ENCODE measurements at places on chromosomes 7 and 10.

GRCh38 chr10:94155722-94156271 is 162.1 kb downstream of the PLCE1 start:
- no peak for DNase-seq

DNA sequence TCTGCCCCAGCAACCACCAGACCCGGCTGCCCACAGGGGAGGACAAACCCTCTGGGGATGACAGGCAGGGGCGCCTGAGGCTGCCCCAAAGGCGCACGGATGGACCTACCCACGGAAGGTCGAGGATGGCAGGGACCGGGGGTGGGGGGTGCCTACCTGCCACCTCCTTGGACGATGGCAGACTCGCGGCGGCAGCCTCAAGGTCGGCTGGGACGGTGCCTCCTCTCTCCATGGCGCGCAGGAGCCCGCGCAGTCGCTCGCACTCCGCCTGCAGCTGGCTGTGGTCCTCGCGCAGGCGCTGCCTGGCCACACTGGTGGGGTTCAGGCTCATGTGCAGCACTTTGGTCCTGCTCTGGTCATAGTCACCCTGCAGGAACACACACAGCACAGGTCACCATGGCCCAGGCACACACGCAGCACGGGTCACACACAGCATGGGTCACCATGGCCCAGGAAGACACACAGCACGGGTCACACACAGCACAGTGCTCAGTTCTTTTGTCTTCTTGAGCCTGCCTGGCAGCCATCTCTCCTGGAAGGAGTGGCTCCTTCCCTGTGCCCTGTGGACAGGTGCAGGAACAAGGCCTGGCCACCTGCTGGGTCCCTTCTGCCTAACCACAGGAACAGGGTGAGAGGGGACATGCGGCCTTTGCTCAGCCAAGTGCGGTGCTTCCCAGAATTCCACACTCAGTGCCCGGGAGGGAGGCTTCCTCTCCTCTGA is 266.6 kb downstream of the ELFN1 start:
- no peak for DNase-seq

- no peak for DNase-seq
Measured at GRCh38 chr10:122521011-122521410, 39.5 kb upstream of the DMBT1 start.

- DNase-seq = no peak
Measured at GRCh38 chr10:37930423-37930822, 46.0 kb downstream of the ZNF25 start.

- no peak for DNase-seq
Measured at GRCh38 chr7:98956469-98956868, 78.1 kb downstream of the TRRAP start.

- no peak for DNase-seq
Measured at GRCh38 chr7:1931256-1931950, 261.3 kb downstream of the ELFN1 start.

- no peak for DNase-seq
Measured at GRCh38 chr10:72954596-72955554, at the start of gene PLA2G12B. TSS of gene PLA2G12B (minus strand) at chr10:72954806. CDS start at chr10:72954685, 121 bp downstream.

GRCh38 chr10:22476601-22477321 is 131.5 kb downstream of the SPAG6 start:
- DNase-seq = no peak

- no peak for DNase-seq
Measured at GRCh38 chr7:151768805-151769187, 108.1 kb downstream of the PRKAG2 start.

GRCh38 chr7:111265394-111265793 is 174.5 kb downstream of the LRRN3 start:
- no peak for DNase-seq

GRCh38 chr10:21293518-21294356 is 231.7 kb downstream of the SKIDA1 start:
- no peak for DNase-seq

- no peak for DNase-seq
Measured at GRCh38 chr10:13139150-13139549, 22.2 kb upstream of the MCM10 start.

GRCh38 chr10:20647756-20648155 is 249.4 kb downstream of the NEBL start:
- no peak for DNase-seq

- no peak for DNase-seq
Measured at GRCh38 chr7:118648002-118648401, 423.5 kb downstream of the ANKRD7 start.

DNA sequence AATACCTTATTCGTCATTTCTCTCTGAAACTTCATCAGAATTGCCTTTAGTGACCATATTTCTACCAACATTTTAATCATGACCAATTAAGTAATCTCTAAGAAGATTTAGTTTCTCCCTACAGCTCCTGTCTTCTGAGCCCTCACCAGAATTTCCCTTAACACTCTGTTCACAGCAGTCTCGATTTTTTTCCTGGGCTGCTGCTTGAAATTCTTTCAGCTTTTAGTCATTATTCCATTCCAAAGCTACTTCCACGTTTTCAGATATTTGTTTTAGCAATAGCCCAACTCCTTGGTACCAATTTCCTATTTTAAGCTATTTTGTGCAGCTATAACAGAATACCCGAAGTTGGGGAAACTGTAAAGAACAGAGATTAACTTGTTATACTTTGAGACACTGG is 192.4 kb upstream of the DKK1 start:
- DNase-seq = no peak

DNA sequence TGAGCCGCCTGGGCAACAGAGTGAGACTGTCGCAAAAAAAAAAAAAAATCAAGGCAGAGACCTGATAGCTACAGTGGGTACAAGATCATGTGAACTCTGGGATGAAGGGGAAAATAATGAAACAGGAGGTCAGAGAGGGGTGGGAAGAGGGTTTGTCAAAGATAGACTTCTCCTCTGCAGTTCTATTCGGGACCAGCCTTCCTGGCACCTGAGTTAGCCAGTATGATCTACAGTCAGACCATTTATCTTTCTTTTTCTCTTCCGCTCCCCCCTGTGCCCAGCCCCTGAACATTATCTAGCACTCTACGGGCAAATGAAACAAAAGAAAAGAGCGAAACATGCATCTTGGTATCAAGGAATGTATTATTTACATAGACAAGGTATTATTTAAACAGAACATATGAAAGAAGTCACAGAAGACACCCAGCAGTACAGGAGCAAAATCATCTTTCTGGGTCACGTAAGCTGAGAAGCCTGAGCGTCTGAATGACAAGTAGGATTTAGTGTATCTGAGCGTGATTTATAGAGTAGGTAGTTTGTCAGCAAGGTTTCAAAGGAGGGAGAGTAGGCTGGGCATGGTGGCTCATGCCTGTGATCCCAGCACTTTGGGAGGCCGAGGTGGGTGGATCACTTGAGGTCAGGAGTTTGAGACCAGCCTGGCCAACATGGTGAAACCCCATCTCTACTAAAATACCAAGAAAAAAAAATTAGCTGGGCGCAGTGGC is 109.0 kb downstream of the PRKCQ start:
- no peak for DNase-seq

GRCh38 chr7:818031-818699 is 14.1 kb upstream of the SUN1 start:
- no peak for DNase-seq

- no peak for DNase-seq
Measured at GRCh38 chr10:116708877-116709276, 33.5 kb downstream of the HSPA12A start.

- no peak for DNase-seq
Measured at GRCh38 chr7:126178865-126179264, 1073.9 kb downstream of the GRM8 start.

DNA sequence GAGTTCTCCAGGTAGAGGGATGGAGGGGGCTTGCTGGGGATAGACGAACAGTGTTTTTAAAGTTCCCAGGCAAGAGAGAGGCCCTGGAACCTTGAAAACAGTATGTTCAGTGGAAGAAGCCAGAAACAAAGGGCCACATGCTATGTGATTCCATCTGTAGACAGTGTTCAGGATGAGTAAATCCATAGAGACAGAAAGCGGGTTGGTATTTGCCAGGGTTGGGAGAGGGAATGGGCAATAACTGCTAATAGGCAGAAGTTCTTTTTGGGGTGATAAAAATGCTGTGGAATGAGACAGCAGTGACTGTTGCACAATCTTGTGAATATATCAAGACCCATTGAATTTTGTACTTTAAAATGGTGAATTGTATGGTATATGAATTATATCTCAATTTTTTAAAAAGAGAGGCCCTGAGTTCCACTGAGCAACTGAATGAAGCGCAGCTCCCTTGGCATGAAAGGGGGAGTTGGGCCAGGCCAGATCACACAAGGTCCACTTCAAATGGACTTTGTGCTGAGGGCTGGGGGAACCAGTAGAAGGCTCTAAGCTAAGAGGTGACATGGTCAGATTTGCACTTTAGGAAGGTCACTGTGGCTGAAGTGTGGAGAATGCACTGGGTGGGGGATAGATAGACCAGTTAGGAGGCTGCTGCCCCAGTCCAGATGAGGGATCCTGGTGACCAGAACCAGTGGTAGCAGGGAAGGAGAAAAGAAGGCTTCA is 34.0 kb downstream of the LEP start:
- DNase-seq = no peak

DNA sequence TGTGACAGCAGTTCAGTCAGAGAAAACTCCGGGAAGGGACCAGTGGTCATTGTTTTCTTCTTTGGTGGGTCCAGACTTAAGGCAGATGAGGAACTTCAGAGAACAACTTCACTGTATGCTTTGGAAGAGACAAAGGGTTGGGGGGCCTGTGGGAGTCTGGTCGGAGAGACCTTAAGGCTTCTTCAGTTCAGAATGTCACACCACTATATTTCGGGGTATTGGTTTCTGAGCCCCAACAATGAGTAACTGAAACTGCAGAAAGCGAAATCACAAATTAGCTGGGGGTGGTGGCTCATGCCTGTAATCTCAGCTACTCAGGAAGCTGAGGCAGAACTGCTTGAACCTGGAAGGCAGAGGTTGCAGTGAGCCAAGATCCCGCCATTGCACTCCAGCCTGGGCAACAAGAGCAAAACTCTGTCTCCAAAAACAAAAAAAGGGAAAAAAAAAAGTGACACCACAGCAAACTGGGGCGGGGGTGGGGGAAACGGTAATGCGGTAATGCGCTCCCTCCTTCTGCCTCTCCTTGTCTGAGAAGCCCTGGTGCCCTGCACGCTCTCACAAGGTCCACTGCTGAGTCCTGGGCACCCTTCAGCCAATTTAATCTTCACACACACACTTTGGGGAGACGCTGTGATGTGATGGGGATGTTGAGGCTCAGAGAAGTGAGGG is 2.2 kb upstream of the ADIRF start:
- no peak for DNase-seq

DNA sequence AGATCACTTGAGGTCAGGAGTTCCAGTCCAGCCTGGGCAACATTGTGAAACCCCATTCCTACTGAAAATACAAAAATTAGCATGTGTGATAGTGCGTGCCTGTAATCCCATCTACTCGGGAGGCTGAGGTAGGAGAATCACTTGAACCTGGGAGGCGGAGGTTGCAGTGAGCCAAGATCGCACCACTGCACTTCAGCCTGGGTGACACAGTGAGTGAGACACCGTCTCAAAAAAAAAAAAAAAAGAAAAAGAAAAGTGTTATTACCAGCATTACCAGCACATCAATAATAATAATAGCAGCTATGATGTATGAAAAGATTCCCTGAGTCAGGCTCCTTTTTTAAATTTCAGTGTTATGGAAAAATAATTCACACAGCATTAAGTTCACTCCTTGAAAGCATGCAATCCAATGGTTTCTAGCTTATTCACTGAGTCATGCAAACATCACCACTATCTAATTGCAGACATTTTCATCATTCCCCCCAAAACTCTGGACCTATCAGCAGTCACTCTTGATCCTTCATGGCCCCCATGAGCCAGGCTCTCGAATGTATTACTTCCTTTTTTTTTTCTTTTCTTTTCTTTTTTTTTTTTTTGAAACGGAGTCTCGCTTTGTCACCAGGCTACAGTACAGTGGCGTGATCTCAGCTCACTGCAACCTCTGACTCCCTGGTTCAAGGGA is 228.4 kb downstream of the FANK1 start:
- no peak for DNase-seq

DNA sequence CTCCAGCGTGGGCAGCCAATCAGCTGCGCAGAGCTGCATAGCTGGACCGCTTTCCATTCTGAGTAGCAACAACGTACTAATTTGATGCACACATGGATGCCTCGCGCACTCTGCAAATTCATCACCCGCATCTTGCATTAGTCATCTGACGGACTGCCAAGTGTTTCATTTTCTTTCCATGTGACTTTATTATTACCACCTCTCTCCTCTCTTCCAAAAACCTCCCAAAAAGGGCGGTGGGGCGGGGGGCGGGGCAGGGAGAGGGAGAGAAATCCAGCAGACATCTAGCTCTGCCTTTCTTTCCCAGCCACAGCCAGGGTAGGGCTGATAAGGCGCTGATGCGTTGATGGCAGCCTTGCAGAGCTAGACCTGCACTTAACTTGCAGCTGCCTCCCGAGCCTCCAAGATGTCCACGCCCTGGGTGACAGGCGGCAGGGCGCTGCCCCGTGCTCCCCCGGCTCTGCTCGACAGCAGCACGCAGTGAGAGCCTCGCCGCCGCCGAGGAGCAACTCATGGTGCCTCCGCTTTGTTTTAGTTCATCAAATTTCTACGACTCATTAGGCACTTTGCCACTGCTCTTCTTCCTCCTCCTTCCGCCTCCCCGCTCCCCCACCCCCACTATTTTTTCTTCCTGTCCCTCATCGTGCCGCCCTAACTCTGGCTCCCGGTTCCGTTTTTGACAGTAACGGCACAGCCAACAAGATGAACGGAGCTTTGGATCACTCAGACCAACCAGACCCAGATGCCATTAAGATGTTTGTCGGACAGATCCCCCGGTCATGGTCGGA is 147.3 kb downstream of the CELF2 start:
- DNase-seq = peak; percentile 54

DNA sequence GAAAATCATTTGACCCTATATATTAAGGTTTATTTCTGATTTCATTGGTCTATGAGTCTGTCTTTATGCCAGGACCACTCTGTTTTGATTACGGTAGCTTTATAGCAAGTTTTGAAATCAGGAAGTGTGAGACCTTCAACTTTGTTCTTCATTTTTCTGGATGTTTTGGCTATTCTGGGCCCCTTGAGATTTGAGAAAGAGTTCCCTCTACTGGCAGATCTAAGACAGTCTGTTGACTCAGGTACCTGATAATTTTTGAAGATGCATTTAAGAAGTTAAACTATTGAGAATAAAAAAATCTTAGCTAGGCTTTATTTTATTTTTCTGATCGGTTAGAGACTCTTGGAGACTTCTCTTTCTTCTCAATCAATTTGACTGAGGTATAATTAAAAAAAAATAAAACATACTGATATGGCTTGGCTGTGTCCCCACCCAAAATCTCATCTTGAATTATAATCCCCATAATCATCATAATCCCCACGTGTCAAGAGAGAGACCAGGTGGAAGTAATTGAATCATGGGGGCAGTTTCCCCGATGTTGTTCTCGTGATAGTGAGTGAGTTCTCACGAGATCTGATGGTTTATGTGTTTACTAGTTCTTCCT is 209.2 kb downstream of the SNX10 start:
- DNase-seq = no peak

DNA sequence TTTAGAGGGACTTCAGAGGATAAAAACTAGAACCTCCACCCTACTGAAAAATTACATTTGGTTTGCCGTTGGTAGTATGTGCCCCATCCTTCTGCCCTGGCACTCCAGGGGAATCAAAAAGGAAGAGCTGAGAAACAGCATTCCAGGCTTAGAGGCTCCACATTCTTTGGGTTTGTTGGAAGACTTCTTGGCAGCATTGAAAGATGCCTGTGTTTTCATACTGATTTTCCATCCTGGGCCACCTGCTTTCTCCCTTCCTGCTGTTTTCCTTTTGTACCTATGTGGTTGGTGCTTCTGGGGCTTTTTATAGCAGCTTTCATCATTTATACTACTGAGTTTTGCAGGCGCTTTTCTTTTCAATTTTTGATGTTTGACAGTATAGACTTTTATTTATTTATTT is 61.7 kb downstream of the AUTS2 start:
- DNase-seq = no peak
